ENCODE measurements at places on chromosomes 5 and 9.

- no peak for DNase-seq
Measured at GRCh38 chr9:121071756-121072421, 2.9 kb upstream of the CNTRL start.

GRCh38 chr9:136996361-136997292 is at the start of gene CLIC3:
CLIC3 (minus strand) TSS chr9:136996568; CDS start chr9:136996543, 25 bp downstream.
- DNase-seq, result no peak

- DNase-seq, result no peak
Measured at GRCh38 chr5:163385271-163385670, 52.1 kb upstream of the CCNG1 start.

DNA sequence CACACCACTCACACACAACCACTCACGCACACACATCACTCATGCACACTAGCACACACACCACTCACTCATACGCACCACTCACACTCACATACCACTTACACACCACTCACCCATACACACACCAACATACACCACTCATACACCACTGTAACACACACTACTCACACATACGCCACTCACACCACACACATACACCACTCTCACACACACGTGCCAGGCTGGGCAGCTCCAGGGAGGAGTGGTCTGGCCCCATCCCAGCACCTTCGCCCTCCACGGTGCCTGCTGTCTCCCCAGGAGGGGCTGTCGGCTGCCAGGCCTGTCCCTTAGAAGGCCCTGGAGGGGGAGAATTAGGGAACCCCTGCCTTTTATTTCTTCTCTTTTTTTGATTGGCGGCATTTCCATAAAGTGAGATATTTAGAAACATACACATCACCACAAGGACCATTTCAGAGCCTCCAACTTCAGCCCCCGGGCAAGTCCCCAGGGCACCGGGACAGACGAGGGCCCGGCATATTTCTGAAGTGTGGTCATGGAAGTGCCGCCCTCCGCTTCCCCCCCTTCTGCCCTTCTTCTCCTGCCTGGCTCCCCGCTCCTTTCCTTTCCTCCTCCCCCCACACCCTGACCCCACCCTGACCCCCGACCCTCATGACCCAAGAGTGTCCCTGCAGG is 6.3 kb upstream of the ASB6 start:
- DNase-seq, result no peak

GRCh38 chr5:144042156-144042555 is 128.3 kb downstream of the YIPF5 start:
- DNase-seq, result no peak

DNA sequence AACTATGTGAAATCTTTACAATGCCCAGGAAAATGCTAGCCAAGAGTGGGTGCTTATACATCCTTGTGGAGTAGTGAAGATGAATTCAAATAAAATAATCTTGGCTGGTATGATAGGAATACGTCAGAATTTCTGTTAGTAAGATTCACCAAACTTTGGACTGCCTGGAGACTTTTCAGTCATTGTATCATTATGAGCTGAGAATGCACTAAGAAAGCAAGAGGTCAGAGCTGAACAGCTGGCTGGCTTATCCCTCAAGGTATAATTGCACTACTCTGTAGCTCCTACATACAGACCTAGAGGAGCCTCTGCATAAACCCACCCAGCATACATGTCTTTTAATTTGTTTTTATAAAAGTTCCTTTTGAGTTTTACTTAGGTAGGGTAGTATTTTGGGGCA is 568.5 kb upstream of the RIOK2 start:
- no peak for DNase-seq

GRCh38 chr9:122100756-122101155 is 7.6 kb upstream of the TTLL11 start:
- DNase-seq, result no peak

- DNase-seq, result no peak
Measured at GRCh38 chr5:176420972-176421544, 4.7 kb upstream of the CLTB start.

- DNase-seq, result no peak
Measured at GRCh38 chr5:156427315-156427714, 100.4 kb downstream of the SGCD start.

GRCh38 chr9:91418215-91418610 is 5.4 kb downstream of the NFIL3 start:
- DNase-seq, result no peak

- DNase-seq, result no peak
Measured at GRCh38 chr9:134626571-134627416, 14.8 kb upstream of the COL5A1 start.

DNA sequence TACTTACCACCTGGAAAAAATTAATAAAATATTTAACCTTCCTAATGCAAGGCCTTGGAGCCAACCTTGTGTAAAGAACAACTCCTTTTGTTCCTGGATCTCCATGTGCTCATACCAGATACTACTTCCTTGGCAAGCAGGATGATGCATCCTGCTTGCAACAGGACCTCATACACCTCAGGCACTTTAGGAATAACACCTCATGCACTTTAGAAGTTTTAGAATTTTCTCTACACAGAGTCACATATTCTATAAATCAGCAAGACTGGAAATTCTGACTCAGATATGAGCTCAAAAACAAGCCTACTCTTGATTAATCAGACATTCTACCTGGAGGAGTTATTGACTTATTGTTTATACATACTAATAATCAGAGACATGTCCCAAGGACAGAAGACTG is 209.6 kb upstream of the CDH10 start:
- no peak for DNase-seq

DNA sequence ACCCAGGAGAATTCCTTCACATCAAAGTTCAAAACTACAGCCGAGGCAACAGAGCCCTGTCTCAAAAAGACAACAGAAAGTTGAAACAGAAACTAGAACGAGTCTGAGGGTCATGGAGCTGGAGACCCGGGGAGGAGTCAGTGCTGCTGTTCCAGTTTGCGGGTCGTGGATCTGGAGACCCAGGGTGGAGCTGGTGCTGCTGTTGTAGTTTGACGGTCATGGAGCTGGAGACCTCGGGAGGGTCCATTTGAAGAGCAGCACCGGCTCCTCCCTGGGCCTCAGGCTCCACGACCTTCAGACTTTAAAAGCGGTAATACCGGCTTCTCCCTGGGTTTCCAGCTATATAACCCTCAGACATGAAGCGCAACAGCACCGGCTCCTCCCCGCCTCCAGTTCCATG is 13.0 kb upstream of the LCN15 start:
- DNase-seq, result no peak
